ENCODE measurements at places on chromosomes 12 and 14. TPM values are rescaled to one million over a fixed set of nuclear protein-coding genes. Genes with fewer than 3 reads are reported as not detected.

The HIP1R gene
- 219 TPM for total RNA-seq

DNA sequence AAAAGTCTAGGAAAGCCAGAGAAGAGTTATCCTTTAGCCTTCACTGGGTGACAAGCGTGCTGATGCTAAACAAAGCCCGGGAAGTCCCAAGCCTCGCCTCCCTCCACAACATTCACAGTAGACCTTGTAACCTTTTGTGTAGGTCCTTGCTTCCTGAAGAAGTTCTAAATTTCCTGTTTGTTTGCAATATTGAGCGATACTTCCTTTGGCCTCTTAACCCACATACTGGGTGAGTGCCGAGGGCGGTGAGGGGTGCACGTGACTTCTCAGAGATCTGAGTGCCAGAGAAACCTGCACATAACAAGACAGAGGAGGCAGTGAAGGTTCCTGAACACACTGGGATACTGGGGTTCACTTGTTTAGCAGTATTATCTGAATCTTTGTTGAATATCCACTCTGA, 134.3 kb downstream of the PLXNC1 start:
- no peak for DNase-seq
- no peaks in the 10 kb centered on the region for H3K4me1 ChIP-seq
- no peaks in the 10 kb centered on the region for H3K27me3 ChIP-seq
- H3K36me3 ChIP-seq, result no peaks in the 10 kb centered on the region
- no peak overlapping the region for H3K4me3 ChIP-seq

GRCh38 chr14:30243207-30243606, 315.6 kb upstream of the PRKD1 start:
- H3K36me3 ChIP-seq, result no peaks in the 10 kb centered on the region
- H3K27me3 ChIP-seq, result no peaks in the 10 kb centered on the region
- no peak overlapping the region for H3K27ac ChIP-seq
- H3K4me3 ChIP-seq, result no peak overlapping the region
- DNase-seq, result no peak

DNA sequence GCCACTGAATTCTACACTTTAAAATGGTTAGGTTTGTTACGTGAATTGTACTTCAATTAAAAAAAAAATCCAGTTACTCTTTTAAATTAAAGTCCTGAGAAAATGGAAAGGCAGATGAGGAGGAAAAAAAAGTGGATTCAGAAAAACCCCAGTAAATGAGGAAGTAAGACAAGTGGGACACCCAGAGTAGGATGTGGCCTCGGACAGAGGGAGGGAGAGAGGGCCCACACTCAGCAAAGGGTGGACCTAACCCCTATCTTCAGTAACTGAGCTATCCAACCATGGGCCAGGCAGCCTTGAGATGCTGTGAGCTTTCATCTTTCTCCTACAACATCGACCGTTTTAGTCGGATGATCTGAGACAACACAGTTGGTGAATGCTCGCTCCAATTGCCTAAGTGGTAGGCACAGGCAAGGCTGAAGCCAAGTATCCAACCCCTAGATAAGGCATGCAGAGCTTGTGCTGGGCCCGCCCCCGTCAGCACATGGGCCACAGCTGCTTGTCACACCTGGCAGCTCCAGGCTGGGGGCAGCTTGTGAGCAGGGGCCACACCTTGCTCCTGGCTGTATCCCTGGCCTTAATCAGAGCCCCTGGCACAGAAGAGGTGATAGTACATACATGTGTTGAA, 142.1 kb downstream of the TTC7B start:
- H3K4me3 ChIP-seq, result no peak overlapping the region
- H3K36me3 ChIP-seq, result peaks cover 13% of the 10 kb centered on the region
- H3K4me1 ChIP-seq, result peaks cover 14% of the 10 kb centered on the region
- no peaks in the 10 kb centered on the region for H3K27me3 ChIP-seq

The RNASE3 gene
- not detected for total RNA-seq

DNA sequence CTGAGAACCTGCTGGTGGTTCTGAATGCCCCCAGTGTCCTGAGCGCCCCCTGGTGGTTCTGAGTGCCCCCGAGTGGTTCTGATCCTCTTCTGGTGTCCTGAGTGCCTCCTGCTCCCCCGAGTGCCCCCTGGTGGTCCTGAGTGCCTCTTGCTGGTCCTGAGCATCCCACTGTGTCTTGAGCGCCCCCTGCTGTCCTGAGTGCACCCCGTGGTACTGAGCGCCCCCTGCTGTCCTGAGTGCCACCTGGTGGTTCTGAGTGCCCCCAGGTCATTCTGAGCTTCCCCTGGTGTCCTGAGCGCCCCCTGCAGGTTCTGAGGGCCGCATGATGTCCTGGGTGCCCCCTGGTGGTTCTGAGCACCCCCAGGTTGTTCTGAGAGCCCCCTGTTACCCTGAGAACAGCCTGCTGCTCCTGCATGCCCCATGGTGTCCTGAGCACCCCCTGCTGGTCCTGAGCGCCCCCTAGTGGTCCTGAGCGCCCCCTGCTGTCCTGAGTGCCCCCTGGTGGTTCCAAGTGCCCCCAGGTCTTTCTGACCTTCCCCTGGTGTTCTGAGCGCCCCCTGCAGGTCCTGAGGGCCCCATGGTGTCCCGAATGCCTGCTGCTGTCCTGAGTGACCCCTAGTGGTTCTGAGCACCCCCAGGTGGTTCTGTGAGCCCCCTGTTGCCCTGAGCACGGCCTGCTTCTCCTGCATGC, 1165.4 kb downstream of the TMEM121 start:
- no peak overlapping the region for H3K27ac ChIP-seq
- H3K36me3 ChIP-seq, result no peaks in the 10 kb centered on the region
- H3K4me1 ChIP-seq, result no peaks in the 10 kb centered on the region
- H3K27me3 ChIP-seq, result no peaks in the 10 kb centered on the region
- no peak for DNase-seq
- no peak overlapping the region for H3K4me3 ChIP-seq

The CYP27B1 gene
- total RNA-seq, result 1.2 TPM

DNA sequence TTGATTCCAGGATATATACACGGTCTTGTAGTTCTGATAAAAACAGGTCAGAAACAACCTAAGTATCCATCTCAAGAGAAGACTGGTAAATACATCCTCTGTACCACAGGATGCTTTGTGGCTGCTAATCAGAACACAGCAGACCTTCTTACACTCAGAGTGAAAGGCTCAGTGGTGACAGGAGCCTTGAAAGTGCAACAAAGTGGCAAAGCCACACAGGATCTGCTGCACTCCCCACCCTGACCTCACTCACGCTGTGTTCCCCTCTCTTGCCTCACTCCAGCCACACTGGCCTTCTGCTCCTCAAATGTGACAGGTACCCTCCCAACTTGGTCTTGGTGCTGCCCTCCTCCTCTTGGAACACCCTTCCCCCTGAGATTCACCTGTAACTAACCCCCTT, 98.1 kb upstream of the GRIP1 start:
- DNase-seq, result no peak
- no peaks in the 10 kb centered on the region for H3K4me1 ChIP-seq
- H3K36me3 ChIP-seq, result no peaks in the 10 kb centered on the region

DNA sequence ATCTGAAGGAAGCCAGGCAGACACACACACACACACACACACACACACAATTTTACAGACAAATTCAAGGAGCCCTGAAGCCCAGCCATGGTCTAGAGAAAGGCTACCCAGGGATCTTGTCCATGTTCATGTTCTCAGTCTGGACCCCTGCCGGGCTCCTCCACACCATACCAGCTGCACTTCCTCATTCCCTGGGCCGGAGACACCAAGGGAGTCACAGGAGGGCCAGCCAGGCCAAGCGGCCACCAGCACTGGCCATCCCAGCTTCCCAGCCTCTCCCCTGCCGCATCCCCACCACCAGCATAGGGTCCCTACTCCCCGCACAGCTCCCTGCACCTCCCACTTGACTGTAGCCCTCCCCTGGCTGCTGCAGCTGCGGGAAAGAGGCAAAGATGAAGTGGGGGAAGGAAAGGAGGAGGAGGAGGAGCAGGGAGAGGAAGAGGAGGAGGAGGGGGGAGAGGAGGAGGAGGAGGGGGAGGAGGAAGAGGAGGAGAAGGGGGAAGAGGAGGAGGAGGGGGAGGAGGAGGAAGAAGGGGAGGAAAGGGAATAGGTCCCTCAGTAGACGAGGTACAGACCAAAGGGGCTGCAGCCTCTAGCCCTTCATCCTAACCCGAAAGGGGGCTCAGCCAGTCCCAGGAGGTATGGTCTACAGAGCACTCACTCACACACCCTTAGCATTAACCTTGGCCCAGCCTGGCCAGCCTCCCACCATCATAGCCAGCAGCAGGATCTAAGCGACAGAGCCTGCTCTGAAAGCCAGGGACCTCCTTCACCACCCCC, 293.2 kb downstream of the DPF3 start:
- H3K27ac ChIP-seq, result no peak overlapping the region
- H3K27me3 ChIP-seq, result no peaks in the 10 kb centered on the region
- H3K4me3 ChIP-seq, result no peak overlapping the region
- no peaks in the 10 kb centered on the region for H3K36me3 ChIP-seq
- no peaks in the 10 kb centered on the region for H3K4me1 ChIP-seq

DNA sequence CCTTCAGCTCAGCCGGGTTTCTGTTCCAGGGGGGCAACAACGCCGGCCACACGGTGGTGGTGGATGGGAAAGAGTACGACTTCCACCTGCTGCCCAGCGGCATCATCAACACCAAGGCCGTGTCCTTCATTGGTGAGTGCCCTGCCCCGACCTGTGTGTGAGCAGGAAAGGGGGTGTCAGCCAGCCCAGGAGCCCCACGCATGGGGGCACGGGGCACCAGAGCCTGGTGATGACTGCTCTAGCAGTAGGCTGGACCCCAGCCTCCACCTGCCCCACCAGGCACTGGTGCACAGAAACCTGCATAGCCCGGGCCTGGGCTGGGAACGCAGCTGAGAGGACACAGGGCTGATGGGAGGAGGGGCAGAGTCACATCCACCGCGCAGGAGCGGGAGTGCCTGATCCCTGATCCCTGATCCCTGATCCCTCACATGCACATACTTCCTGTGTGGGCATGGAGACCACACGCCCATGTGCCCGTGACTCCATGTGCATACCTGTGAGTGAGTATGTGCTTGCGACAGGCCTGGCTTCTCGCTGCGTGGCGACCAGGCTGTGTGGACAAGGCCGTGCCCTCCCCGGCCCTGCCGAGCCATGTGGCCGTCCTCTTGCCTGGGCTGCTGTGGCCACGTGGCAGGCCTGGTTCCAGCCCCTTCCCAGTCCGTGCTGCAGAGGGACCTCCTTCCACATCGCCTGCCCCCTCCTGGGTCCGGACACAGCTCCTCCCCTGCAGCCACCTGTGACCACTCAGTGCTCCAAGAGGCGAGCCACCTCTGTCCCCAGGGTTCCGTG, 11.2 kb downstream of the ADSS1 start:
- H3K36me3 ChIP-seq, result no peaks in the 10 kb centered on the region
- peaks cover 47% of the 10 kb centered on the region for H3K4me1 ChIP-seq

DNA sequence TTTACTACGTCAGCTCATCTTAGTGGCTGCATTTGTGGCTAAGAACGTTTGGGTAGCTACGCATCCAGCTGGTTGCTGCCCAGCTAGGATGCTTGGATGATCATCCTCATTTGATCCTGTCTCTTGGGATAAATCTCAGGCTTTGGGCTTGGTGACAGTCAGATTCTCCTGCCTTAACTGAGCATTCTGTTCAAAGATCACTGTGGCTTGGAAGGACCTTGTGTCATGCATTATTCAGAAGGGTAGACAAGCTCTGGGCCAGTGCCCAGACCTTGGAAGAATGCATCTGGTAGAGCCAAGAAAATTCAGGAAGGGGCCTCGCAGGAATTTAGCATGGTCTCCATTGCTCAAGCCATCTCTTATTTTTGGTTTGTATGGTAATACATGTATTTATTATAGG, 188.4 kb downstream of the NRXN3 start:
- H3K4me3 ChIP-seq, result no peak overlapping the region
- H3K27ac ChIP-seq, result no peak overlapping the region
- DNase-seq, result no peak
- no peaks in the 10 kb centered on the region for H3K36me3 ChIP-seq
- no peaks in the 10 kb centered on the region for H3K27me3 ChIP-seq

The CD4 gene
- 3.6 TPM for total RNA-seq

The CDCA3 gene
- total RNA-seq, result 4.8 TPM

The TAS2R19 gene
- not detected for total RNA-seq

DNA sequence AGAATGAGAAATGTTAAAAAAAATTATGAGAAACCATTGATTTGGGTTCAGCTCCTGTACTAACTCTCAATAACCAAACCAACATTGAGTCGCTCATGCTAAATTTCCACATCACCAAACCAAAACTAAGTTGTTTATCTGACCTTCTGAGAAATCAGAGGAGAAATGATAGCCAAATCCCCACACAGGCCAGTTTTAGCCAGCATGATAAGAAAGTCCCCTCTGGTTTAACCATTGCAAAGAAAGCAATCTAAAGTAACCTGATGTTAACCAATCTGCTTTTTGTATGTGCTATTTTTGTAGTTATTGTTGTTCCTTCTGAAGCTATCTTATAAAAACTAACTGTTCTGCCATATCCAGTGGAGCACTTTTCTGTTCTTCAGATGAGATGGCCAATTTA, 599.7 kb downstream of the SLC16A7 start:
- H3K27me3 ChIP-seq, result no peaks in the 10 kb centered on the region
- H3K36me3 ChIP-seq, result no peaks in the 10 kb centered on the region
- H3K4me3 ChIP-seq, result no peak overlapping the region

DNA sequence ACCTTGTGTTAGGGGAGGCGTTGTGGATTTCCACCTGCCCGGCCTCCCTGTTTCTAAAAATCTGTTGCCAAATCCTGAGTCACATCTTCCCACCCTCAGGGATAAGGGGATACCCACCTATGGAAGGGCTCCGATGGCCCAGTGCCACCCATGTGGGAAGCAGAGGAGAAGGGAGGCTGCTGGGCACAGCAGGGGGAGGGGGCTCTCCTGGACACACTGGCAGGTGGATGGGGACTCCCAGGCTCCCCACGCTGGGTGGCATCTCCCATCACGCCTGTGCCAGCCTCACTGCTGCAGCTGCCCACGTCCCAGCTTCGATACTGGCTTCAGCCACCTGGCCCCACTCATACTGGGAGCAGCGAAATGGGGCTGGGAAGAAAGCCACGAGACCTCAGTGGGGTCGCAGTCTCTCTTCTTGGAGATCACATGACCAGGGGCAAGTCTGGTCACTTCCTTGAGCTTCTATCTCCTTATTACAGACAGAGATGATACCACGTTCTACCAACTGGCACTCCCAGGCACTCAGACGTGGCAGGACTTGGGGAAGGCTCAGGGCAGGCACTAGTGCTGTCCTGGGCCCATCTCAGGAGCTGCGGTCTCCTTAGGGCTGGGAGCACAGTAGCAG, 72.2 kb downstream of the PITPNM2 start:
- H3K4me3 ChIP-seq, result no peak overlapping the region
- H3K27ac ChIP-seq, result no peak overlapping the region
- peaks cover 32% of the 10 kb centered on the region for H3K4me1 ChIP-seq
- H3K36me3 ChIP-seq, result no peaks in the 10 kb centered on the region
- DNase-seq, result no peak

GRCh38 chr12:84924981-84925380, 12.4 kb upstream of the SLC6A15 start:
- peaks cover 4% of the 10 kb centered on the region for H3K27me3 ChIP-seq
- H3K27ac ChIP-seq, result no peak overlapping the region
- H3K4me1 ChIP-seq, result no peaks in the 10 kb centered on the region
- DNase-seq, result no peak

- peaks cover 27% of the 10 kb centered on the region for H3K36me3 ChIP-seq
These were observed 94.3 kb downstream of the RFLNA start for GRCh38 chr12:124389138-124389724.

GRCh38 chr12:15444523-15444922, 122.2 kb downstream of the PTPRO start:
- no peaks in the 10 kb centered on the region for H3K27me3 ChIP-seq
- H3K36me3 ChIP-seq, result no peaks in the 10 kb centered on the region
- H3K4me3 ChIP-seq, result no peak overlapping the region
- no peaks in the 10 kb centered on the region for H3K4me1 ChIP-seq
